ENCODE measurements at places on chromosomes 1 and 21. TPM values are rescaled to one million over a fixed set of nuclear protein-coding genes. Genes with fewer than 3 reads are reported as not detected.
A peak's percentile ranks its signal among the peaks of the same experiment; 100 is the strongest.

CCDC28B gene
- total RNA-seq = 15.8 TPM

DONSON gene
- total RNA-seq = 17.3 TPM

PTGFR gene
- total RNA-seq = 0.36 TPM

MAB21L3 gene
- 0.40 TPM for total RNA-seq

JAM2 gene
- 10.0 TPM for total RNA-seq

DNAJC28 gene
- 3.0 TPM for total RNA-seq

FCRL5 gene
- not detected for total RNA-seq

DNA sequence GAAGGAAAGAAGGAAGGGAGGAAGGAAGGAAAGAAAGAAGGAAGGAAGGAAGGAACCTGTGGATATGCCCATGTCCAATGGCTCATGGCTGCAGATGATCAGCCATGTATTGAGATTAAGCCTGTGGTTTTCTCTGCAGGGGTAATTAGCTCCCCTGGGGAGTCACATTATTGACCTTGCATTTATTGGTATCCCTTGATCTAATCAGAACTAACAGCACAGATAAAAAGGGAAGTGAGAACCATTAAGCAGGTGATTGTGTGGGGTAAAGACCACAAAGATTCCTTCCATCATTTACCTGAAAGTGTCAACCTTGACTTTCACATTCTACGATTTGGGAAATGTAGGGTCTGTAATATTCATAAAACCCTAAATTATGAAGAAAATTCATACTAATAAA, 390.7 kb downstream of the BRINP2 start:
- no peak overlapping the region for H3K4me3 ChIP-seq
- DNase-seq = no peak
- no peaks in the 10 kb centered on the region for H3K27me3 ChIP-seq
- H3K4me1 ChIP-seq = no peaks in the 10 kb centered on the region

- peak overlapping the region; percentile 7 for H3K4me3 ChIP-seq
- H3K36me3 ChIP-seq = no peaks in the 10 kb centered on the region
- H3K27ac ChIP-seq = peak overlapping the region; percentile 83
- no peak for DNase-seq
- H3K27me3 ChIP-seq = no peaks in the 10 kb centered on the region
Observed at GRCh38 chr1:172895050-172895460, 155.7 kb downstream of the TNFSF18 start.

GRCh38 chr1:186798960-186799688, 29.6 kb upstream of the PLA2G4A start:
- no peaks in the 10 kb centered on the region for H3K4me1 ChIP-seq
- DNase-seq = no peak
- H3K4me3 ChIP-seq = no peak overlapping the region
- H3K36me3 ChIP-seq = no peaks in the 10 kb centered on the region
- no peaks in the 10 kb centered on the region for H3K27me3 ChIP-seq

GRCh38 chr1:92484472-92485380, 2.0 kb downstream of the GFI1 start:
- no peak for DNase-seq
- peak overlapping the region; percentile 66 for H3K27ac ChIP-seq
- H3K36me3 ChIP-seq = no peaks in the 10 kb centered on the region
- peaks cover 20% of the 10 kb centered on the region for H3K4me1 ChIP-seq

GRCh38 chr1:85196358-85196757, 4.5 kb downstream of the SYDE2 start:
- DNase-seq = no peak
- peak overlapping the region; percentile 54 for H3K4me3 ChIP-seq
- peaks cover 8% of the 10 kb centered on the region for H3K27me3 ChIP-seq
- H3K27ac ChIP-seq = no peak overlapping the region

- peaks cover 23% of the 10 kb centered on the region for H3K36me3 ChIP-seq
- no peaks in the 10 kb centered on the region for H3K4me1 ChIP-seq
- no peak overlapping the region for H3K27ac ChIP-seq
- no peak overlapping the region for H3K4me3 ChIP-seq
- DNase-seq = no peak
- no peaks in the 10 kb centered on the region for H3K27me3 ChIP-seq
Observed at GRCh38 chr1:161887730-161888287, 121.7 kb downstream of the ATF6 start.

DNA sequence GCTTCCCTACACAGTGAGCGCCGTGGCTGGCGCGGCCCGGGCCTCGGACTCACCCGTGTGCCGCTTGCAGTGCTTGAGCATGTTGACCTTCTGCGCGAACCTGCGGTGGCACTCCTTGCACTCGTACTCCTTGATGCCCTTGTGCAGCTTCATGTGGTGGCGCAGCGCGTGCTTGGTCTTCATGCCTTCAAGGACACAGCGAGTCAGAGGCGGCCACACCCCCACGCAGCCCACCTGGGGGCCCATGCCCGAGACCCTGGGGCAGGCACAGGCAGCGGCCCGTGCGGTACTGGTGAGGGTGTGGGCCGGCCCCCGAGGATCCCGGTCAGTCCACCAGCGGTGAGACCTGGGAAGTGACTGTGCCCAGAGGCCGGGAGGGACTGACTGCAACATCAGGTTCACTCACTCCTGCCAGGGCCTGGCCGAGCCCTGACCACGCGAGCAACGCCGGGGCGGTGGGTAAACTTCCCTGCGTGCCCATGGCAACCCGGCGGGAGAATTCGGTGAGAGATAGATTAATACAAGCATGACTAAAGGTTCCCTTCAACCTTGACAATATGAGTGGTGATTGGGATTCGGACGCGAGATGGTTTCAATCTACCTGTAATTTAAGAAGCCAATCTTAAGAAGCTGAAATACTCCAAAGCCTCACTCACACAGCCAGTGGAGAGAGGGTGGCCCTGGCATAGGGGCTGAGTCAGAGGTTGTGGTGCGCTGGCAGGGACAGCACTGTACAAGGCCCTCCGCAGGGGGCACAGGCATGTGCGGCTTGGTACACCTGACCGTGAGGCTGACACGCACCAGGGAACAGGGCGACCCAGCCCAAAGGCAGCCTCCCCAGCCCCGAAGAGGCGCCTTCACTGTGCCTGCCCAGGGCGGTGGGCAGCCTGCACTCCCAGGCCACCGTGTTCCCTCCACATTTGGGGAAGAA, 49.1 kb upstream of the RIPK4 start:
- peak; percentile 66 for DNase-seq
- peaks cover 5% of the 10 kb centered on the region for H3K36me3 ChIP-seq
- H3K4me3 ChIP-seq = no peak overlapping the region
- H3K27me3 ChIP-seq = no peaks in the 10 kb centered on the region
- no peak overlapping the region for H3K27ac ChIP-seq
- peaks cover 8% of the 10 kb centered on the region for H3K4me1 ChIP-seq

GRCh38 chr1:28510273-28510969, 4.6 kb downstream of the RCC1 start:
- peak overlapping the region; percentile 98 for H3K27ac ChIP-seq
- H3K4me1 ChIP-seq = peaks cover 33% of the 10 kb centered on the region
- peak overlapping the region; percentile 97 for H3K4me3 ChIP-seq
- H3K36me3 ChIP-seq = peaks cover 54% of the 10 kb centered on the region

GRCh38 chr1:70168283-70168682, 37.1 kb downstream of the LRRC40 start:
- no peak for DNase-seq
- H3K36me3 ChIP-seq = peaks cover 13% of the 10 kb centered on the region
- H3K4me3 ChIP-seq = no peak overlapping the region
- peaks cover 6% of the 10 kb centered on the region for H3K4me1 ChIP-seq
- no peak overlapping the region for H3K27ac ChIP-seq
- H3K27me3 ChIP-seq = no peaks in the 10 kb centered on the region

DNA sequence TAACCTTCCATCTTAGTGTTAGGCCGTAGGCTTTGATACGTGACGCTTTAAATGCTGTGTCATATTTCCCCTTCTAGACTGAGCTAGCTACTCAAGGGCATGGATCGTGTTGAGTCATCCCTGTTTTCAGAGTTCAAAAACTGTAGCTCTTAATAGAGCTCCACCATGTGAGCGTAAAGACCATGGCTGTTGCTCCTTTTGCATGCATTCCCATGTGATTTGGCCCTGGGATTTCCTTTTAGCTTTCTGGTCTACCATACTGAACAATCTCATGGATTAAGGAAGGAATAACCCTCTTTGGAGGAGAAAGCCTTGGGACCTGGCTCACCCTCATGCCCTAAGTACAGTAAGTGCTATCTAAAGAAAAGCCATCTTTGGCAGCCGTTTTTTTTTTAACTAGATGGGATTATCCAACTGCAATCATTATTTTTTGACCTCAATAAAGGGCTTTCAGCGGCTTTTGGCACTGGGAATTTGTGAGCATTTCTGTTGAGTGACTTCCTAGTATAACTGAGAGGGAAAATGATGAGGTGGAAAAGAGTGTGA, 76.6 kb downstream of the PLPP3 start:
- no peak overlapping the region for H3K4me3 ChIP-seq
- H3K4me1 ChIP-seq = peaks cover 57% of the 10 kb centered on the region
- no peaks in the 10 kb centered on the region for H3K27me3 ChIP-seq
- H3K36me3 ChIP-seq = peaks cover 80% of the 10 kb centered on the region
- no peak overlapping the region for H3K27ac ChIP-seq

- peaks cover 19% of the 10 kb centered on the region for H3K4me1 ChIP-seq
- no peak overlapping the region for H3K27ac ChIP-seq
- no peaks in the 10 kb centered on the region for H3K36me3 ChIP-seq
- H3K27me3 ChIP-seq = peaks cover 3% of the 10 kb centered on the region
- no peak for DNase-seq
Observed at GRCh38 chr21:45830221-45830640, 151.3 kb upstream of the COL6A1 start.
